ENCODE measurements at places on chromosomes 3 and 15.

DNA sequence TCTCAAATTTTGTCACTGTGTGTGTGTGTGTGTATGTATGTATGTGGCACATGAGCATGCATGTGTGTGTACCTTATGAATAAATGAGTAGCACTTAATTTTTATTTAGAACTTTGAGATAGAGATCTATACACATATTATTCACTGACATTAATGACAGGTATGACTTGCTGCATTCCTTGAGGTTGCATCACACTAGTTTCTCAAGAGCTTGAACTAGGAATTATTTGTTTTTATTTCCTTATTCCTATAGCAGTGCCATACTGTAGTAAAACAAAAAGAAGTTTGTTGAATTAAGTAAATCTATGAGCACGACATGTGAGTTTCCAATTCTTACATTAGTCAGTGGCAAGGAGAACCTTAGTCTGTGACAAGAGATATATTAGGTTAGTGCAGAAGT, 943.9 kb downstream of the ROBO1 start:
- no peak for DNase-seq

- DNase-seq, result no peak
These were observed 852.0 kb downstream of the FHIT start for GRCh38 chr3:60399292-60399691.

DNA sequence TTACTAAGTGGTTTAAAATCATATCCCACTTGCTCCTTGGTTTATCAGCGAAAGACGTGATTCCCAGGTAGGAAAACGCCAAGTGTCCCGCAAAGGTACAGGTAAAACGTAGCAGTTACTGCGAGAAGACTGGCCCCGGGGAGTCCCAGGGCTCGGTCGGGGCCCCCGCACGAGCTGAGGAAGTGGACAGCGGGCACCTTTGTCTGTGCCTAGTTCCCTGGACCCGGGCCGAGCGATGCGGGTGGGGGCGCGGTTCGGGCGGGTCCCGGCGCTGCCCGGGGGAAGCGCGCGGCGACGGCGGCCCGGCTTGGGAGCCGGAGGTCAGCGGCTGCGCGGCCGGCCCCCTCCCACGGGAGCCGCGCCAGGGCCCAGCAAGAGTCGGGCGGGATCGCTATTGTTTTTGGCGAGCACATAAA, 864 bp upstream of the NEO1 start:
- no peak for DNase-seq

GRCh38 chr15:48823237-48823636, 12.4 kb upstream of the CEP152 start:
- DNase-seq, result no peak

DNA sequence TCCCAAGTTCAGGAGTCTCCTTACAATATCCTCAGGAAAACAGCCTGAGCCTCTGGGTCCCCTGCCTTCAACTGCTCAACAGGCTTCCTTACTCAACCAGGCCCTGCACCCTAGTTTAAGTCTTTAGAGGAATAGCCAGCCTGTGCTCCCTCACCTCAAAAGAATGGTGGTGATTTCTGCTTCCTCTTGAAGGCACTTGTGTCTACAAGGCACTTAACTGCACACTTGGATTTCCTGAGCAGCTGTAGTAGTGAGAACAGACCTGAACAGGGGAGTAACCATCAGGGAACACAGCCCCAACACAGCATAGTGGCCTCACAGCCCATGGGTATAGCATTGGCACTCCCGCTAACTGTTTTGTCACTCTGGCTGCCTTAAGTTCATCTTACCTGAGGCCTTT, 244.3 kb downstream of the MYRIP start:
- DNase-seq, result no peak

DNA sequence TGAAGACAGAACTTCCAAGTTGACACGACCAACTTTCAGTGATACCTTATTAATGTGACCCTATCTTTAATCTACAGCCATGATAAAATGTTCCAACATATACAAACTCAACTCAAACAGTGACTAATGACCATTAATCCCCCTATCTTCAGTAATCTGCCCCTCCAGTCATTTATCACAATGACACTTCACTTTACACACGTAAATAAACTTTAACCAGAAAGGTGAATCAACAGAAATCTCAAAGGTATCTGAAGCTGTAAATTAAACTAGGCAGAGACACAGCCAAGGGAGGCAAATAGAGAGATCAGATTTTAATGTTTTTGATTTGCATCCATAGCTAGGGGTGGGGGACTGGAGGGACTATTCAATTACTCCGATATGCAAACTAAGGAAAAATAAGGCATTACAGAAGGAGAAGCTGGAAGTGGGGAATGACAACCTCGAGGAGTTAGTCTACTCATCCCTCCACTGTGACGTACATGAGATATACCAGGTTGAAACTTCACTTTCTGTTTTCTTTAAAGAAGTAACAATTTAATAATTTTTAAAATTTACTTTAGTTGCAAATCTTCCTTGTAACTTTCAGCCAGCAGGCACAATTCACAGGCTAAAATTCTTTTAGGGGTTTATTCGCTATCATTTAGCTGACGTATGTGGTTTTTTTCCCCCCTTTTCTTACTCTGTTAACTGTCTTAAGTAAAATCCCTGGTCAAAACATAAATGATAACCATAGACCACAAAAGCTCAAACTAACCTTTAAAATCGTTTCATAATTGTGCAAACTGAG, 751.0 kb downstream of the ROBO1 start:
- no peak for DNase-seq

DNA sequence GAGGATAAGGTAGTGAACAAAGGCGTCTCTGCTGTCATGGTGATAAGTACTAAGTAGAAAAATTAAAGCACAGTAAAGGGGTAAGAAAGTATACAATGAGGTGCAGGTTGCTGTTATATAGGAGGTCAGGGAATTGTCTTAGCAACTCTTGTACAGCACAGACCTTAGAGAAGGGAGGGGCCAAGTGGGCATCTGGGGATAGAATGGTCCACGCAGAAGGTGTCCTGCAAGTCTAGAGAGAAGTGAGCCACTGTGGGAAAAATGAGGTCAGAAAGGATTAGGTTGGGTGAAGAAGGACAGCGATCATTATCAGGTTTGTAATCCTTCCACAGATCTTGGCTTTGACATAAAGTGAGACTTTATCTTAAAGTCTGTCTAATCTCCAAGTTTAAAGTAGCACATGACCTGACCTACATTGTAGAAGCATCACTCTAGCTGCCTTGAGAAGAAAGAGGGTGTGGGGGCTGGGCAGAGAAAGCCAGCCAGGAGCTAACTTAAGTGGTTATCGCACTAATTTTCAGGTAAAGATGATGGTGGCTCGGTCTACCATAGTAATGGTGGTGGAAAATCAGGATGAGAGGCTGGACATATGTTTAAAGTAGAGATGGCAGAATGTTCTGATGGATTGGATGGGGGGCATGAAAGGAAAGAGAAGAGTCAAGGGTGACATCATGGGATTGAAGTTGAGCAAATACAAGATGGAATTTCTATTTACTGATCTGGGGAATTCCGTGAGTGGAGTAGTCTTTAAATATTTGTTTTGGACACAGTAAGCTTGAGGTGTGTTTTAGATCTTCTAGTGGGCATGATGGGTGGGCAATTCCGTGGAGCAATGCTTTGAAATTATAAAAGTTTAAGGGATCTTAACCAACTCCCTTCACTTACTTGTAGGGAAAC, 919.2 kb downstream of the ROBO1 start:
- DNase-seq, result no peak

- no peak for DNase-seq
These were observed 58.6 kb downstream of the TMOD3 start for GRCh38 chr15:51887887-51888592.

GRCh38 chr3:152945556-152945955, 110.6 kb downstream of the P2RY1 start:
- no peak for DNase-seq

- DNase-seq, result no peak
These were observed 114.6 kb downstream of the SEMA5B start for GRCh38 chr3:122912772-122913538.

DNA sequence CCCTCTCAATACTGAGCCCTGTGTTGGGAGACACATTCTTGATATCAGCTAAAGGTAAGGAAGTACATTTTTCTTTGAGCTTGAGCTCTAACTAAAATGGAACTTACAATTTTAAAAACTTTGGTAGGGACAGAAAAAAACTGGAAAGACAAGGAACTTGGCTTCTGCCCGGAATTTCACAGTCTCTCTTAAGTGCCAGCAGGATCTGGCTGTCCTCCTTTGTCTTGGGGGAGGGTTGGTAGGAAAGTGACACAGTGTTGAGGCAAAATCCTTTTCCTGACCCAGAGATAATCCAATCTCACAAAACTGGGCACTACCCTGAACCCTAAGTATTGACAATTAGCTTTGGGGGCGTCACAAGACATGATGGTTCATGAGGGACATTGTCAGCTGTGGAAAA, 45.3 kb downstream of the ZPLD1 start:
- no peak for DNase-seq

- no peak for DNase-seq
These were observed 26.4 kb upstream of the TNFAIP8L3 start for GRCh38 chr15:51121118-51121517.

DNA sequence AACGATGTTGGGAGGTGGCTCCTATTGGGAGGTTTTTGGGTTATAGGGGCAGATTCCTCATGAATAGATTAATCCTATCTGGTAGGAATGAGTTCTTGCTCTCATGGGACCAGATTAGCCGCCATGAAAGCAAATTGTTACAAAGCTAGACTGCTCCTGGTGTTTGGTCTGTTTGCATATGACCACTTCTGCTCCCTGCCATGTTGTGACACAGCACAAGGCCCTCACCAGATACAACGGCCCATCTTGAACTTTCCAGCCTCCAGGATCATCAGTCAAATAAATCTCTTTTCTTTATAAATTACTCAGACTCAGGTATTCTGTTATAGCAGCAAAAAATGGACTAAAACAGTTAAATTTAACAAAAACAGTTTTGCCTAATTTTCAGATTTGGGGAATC, 34.4 kb downstream of the TRIM42 start:
- no peak for DNase-seq

DNA sequence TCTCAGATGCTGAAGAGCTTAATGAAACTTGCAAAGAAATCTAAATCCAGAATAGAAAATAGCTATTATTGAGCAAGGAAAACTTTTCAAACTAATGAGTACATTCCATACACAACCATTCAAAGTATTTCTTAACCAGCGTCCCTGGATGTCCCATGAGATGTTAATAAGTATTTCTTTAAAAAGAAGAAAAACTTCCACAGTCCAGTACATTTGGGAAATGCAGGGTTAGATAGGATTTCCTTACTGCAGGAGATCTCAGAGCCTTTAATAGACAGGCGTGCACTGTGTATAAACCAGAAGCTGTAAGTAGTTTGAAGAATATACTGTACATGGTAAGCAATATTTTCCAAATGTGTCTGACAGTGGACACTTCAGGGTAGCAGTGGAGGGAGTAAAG, 29.6 kb upstream of the BHLHE40 start:
- DNase-seq, result no peak

DNA sequence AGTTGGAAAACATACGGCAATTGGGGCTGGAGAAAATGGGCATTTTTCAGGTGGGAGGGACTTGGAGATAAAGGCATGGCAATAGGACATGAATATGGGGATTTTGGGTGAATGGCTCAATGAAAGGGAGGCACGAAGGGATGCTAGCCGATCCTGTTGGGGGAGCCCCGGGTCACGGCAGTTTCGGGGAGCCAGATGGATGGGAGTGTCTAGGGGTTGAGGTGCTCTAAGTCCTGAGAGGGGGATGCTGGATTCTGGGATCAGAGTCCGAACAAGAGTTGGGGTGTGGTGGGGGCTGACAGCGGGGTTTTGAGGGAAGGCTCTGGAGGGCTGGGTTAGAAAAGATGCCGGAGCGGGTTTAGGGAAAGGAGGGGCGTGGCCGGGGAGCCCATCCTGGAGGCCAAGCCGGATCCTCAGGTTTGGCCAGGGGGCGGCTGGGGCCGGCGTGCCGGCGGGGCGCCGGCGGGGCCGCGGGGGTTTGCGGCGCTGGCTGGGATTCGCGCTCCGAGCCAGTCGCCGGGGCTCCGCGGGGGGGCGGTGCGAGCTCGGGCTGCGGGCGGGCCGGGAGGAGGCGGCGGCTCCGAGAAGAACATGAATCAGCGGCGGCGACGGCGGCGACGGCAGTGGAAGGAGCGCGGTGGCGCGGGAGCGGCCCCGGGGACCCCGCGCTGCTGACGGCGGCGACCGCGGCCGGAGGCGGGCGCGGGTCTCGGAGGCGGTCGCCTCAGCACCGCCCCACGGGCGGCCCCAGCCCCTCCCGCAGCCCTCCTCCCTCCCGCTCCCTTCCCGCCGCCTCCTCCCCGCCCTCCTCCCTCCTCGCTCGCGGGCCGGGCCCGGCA, at the start of gene TYRO3:
Gene TYRO3, plus strand, starts transcription at position 813 of the 839 bp plus-strand sequence. CDS start 46 bp downstream, outside the sequence.
- peak; percentile 25 for DNase-seq

- no peak for DNase-seq
These were observed 47.9 kb downstream of the ATP13A5 start for GRCh38 chr3:193330555-193331204.

Data from NCI-H510A (cell line).